NCI-H146 (cell line): ENCODE measurements at places on chromosomes 3 and 15.

DNA sequence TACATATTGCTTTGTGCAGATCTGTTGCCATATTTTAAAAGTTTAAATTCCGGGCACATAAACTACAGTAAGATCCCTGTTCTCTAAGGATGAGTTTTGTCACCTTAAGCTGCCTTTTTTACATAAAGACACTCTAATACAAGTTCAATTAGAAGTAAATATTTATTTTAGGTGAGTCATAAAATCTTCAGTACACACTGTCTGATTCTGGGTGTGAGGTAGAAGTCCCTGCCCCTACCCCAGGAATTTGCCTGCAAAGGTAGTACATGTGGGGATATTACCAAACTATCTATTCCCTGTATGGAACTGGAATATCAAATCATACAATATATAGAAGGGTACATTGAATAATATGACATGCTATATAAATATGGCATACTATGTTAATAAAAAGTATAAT lies 6.3 kb downstream of the SCG3 start:
- DNase-seq, result no peak

DNA sequence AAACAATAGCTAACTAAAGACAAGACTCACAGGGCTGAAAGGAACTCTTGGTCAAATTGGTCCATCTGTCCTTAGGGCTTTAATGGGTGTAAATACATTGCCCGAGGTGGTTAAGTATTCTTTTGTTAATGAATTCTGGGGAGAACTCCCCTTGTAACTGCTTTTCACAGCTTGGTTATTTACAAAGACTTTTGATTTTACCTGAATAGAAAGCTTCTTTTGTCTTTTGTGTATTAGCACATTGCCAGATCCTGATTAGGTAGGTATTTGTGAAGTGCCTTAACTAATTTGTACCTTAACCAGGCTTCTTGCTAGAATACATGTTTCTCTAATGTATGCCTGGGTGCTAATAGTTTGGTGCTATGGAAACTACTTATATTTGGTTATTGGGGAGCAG lies 14.0 kb downstream of the CHD2 start:
- peak; percentile 56 for DNase-seq

- no peak for DNase-seq
Measured at GRCh38 chr15:85772668-85773067, 22.1 kb downstream of the KLHL25 start.

GRCh38 chr15:80061582-80061981 lies 2.1 kb downstream of the ZFAND6 start:
- DNase-seq, result no peak

DNA sequence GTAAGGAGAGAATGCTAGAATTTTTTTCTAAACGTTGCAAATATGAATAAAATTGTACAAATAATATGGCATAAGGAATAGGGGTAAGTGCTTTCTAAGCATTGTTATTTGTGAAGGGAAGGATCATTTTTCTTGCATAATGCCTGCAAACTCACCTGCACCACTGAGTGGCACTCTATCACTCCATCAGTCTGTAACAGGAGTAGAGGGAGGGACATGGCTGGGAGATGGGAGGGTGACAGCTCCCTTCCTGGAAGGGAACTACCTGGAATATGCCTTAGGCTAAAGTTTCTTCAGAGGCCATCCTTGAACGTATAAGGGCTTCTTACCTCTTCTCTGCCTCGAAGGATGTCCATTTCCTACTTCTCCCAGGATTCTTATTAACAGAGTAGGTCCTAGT lies 3.0 kb downstream of the NAALADL2 start:
- DNase-seq, result peak; percentile 81

DNA sequence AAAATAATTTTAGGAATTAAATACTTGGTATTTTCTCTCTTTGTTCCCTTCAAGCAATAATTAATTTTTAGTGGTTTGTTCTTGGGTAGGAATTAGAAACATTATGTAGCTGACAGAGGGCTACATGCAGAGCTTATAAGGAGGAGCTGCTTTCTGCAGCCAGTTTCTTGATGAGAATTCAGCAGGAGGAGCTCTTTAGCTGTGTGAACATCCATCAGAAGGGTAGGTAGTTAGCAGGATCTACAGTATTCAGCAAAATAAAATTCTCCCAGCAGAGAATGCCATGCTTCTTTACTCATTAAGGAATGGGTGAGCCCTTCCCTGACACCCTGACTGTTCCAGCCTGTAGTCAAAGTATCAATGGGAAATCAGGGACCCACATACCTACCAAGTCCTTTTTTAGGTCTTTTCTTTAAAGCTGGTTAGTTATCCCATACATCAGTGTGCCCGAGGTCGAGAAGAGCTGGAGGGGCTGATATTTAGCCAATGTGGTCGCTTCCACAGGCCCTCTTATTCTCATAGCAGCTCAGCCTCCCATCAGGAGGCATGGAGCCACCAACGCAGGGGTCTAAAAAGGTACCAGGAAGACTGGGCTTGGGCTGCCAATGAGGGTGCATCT lies 54.0 kb downstream of the KCNAB1 start:
- no peak for DNase-seq

DNA sequence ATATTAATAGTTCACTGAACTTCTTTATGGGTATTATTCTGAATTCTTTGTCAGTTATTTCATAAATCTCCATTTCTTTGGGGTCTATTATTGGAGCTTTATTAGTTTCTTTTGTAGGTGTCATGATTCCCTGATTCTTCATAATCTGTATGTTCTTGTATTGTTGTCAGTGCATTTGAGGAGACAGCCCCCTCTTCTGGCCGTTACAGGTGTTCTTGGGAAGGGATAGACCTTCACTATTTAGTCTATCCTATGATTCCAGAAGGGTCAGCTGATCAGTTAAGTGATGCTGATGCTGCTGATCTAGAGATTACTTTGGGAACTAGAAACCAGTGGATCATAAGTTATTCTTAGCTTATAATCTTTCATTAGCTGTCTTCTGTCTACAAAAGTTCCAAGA lies 34.9 kb downstream of the TMEM39A start:
- DNase-seq, result no peak

DNA sequence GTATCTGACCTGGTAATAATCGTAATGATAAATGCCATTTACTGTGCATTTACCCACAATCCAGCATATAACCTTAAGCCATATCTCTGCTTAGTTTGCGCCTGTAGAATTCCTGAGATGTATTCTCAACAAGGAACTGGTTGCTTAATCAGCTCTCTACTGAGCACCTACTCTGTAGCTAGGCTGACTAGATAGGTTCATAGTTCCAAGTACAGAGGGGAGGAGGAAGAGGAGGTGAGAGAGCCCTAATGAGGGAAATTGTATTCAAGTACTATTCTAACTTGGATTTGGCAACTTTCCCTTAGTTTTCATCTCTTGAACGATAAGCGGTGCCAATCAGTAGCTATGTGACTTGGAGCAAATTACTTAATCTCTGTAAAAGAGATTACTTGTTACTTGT lies 5.6 kb upstream of the AKAP13 start:
- DNase-seq, result no peak

- no peak for DNase-seq
Measured at GRCh38 chr3:125386811-125387210, 11.7 kb upstream of the ZNF148 start.
